ENCODE measurements at places on chromosomes 7 and 10.

GRCh38 chr7:44665531-44666213, 59.2 kb downstream of the OGDH start:
- no peak for DNase-seq

DNA sequence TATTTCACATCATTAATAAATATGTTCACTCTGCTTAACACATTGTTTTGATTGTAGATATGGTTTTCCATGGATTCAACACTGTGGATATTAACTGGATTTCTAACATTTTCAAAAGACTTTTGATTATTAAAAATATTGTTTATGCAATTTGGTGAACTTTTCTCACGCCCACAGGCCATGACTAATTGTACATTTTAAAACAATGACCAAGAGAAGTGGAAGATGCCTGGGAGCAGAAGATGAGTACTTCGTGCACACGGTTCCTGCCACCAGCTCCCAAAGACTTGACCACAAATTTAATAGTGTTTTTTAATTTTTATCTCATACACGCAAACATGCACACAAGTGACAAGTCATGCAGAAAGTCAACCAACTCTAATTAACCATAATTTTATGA, 451.0 kb upstream of the ADARB2 start:
- no peak for DNase-seq

DNA sequence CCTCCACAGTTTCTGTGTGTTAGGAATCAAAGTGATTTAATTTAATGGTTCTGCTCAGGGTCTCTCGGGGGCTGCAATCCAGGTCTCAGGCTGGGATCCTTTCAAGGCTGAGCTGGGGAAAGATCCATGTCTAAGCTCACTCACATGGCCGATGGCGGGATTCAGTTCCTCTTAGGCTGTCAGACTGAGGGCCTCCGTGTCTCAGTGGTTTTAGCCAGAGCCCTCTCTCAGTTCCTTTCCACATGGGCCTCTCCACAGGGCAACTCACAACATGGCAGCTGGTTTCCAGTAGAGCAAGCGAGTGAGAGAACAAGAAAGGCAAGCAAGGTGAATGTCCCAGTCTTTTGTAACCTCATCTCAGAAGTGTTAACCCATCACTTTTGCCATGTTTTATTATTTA, 26.9 kb downstream of the CAV1 start:
- no peak for DNase-seq

DNA sequence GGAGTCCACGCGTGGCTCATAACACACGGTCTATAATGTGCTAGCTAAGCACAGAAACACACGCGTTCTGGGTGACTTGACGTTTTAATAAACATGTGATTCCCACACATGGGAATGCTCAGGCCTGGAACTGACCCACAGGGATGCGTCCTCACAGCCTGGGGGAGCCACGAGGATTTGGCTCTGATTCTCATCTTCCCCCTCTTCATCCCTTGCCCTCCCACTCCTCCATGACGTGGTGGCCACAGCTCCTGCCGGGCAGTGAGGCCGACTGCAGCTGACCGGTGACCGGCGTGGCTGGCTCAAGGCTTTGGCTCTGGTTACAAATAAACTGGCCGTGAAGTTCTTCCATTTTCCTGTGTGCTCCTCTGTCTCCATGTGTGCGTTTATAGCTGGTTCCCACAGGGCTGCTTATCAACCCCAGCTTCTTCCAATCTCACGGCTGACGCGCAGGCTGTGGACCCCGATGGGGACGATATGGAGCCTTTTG, 40.9 kb upstream of the KLF6 start:
- DNase-seq: no peak

DNA sequence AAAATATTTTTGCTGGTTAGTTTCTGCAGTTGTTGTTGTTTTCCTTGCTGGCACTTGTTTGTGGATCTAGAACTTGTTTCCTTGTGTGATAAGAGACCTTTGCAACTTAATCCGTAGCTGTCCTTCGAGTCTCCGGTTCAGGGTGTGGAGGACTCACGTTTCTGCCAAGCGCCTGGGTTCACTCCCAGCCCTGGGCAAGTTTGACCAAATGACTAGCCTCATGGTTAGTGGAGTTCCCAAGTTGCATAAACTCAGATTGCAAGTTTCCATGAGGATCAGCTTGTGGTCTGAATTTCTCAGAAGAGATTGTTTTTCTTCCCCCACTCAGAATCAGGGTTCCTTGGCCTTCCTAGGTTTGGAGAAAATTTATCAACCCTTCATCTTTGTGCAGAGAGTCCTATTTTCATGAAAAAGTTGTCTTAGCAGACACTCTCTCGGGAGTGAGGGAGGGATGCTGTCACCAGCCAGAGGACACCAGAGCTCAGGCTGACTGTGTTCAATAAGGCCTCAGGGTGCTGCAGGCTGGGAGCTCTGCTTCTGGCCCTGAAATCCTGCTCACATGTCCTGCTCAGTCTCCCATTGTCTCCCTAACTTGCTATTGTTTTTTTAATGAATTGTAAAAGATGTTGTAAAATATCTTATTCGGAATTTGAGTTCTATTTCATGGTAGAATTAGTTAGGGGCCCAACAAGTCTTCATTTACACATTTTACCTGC, 377.7 kb upstream of the KLF6 start:
- DNase-seq: no peak

DNA sequence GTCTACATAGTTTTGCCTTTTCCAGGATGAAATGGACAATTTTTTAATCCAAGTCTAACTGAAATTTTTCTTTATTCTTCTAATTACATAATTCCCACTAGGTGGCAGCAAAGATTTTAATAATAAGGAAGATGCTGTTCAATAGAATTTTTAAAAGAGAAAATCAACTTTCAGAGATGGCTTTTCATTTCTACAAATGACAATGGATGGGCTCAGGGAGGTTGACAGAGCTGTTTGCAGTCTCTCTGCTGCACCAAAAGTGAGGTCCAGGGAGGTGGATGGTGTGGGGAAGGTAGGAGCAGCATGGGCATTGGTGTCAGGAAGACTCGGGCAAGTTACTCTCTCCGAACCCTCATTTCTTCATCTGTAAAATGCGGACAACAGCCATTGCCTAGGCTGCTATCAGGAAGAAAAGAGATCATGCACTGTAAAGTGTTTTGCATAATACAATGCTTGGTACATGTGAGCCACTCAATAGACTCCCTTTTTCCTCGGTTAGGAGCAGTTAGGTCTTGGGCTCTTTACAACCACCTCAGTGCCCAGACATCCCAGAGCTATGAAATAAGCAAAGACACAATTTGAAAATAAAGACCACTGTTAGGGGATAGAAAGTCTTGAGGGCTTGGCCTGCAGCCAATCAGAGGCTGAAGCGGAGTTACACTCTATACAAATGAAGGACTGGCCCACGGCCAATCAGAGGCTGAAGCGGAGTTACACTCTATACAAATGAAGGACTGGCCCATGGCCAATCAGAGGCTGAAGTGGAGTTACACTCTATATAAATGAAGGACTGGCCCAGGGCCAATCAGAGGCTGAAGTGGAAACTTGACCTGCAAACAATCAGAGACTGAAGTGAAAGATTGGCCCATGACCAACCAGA, 107.1 kb downstream of the ABLIM1 start:
- DNase-seq: no peak

- DNase-seq: no peak
Measured at GRCh38 chr7:55493408-55493807, 78.9 kb downstream of the VOPP1 start.

DNA sequence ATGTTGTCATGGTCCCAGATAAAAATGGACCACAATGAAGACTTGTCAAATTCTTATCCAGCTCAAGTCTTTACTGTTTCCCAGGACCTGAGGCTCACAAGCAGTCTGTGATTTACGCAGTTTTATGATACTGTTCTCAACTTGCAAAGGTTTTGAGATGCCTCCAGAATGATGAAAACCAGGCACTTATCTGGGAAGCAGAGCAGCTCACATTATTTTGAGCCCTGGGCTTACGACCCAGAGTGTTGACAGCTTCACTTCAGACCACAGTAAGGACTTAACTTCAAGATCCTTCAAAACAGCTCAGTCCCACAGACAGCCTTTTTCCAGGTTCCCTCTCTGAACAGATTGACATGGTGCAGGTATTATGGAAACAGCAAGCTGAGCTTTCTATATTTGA, 236.1 kb downstream of the RNLS start:
- no peak for DNase-seq

- no peak for DNase-seq
Measured at GRCh38 chr10:75540357-75540966, 109.0 kb downstream of the LRMDA start.

- no peak for DNase-seq
Measured at GRCh38 chr10:76632767-76633051, 1004.9 kb downstream of the KCNMA1 start.

DNA sequence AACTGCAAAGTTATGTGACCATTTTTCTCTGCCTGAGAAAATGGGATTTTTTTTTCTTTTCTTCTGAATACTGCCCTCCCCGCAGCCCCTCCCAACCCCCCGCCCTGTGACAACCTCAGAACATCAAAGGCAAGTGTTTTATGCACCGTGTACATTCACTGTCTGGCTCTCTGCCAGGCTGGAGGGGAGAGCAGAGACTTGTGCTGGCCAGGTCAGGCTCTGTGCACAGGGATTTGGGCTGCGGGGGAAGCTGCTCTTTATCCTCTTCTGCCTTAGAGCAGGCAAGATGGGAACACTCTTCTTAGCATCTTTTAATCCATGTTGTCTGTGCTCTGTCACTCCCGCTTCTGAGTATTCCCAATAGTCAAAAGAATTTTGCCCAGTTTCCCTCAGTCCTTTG, 195.1 kb downstream of the CCSER2 start:
- no peak for DNase-seq

DNA sequence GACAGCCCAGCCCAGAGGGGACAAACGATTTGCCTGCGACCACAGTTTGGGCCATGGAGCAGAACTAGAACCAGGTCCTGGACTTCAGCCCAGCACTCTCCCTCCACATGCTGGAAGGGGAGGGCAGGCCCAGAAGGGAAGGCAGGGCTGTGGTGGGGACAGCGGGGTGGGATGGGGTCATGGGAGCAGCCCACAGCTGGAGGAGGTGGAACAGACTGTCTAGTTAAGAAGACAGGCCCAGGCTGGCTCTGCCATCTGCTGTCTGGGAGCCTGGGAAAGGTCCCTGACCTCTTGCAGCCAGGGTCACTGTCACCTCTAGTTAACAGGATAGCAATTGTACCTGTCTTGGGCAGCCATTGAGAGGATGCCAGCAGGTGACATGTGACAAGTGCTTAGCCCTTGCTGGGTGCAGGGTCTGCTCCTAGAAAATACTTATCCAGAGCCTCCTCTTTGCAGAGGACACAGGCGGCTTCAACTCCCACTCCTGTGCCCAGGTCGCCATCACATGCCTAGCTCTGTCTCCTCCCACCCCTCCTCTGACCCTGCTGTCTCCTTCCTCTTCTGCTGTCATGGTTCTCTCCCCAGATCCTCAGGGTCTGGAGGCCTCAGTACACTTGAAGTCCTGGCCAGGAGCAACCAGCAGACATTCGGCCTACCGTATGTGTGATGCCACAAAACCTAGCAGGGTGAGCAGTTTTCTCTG, 37.0 kb upstream of the CHST15 start:
- DNase-seq: no peak

GRCh38 chr7:158740657-158741293, 36.2 kb upstream of the NCAPG2 start:
- no peak for DNase-seq

DNA sequence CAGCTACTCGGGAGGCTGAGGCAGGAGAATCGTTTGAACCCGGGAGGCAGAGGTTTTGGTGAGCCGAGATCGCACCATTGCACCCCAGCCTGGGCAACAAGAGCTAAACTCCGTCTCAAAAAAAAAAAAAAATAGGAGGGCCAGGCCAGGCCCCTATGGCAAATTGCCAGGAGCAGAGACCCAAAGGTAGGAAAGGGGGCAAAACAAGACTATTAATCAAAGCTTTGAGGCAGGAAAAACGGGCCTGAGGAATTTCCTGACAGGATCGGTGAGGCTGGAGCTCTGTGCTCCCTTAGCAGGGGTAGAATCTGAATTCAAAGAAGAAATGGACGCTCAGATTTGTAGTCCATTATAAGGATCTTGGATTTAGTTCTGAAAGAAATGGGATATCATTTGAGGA, 2.8 kb upstream of the VOPP1 start:
- DNase-seq: no peak

DNA sequence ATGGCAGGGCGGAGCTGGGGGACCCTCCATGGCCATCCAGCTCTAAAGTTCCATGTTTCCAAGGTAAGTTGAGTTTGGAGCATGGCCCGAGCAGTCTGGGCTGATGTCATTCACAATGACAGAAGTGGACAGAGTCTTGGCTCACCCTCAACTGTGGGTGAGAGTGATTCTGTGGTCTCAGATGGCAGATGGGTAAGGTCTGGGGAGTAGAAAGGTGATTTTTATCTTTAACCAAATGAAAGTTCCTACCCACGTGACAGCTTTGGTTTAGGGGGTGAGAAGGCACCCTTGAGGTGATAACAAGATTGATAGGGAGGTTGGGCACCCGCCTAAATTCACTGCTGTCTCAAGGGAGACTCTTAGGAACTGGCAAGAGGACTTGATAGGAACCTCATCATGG, 57.6 kb upstream of the PDZD8 start:
- no peak for DNase-seq

- no peak for DNase-seq
Measured at GRCh38 chr7:140453273-140453672, 26.0 kb downstream of the MKRN1 start.

- DNase-seq: no peak
Measured at GRCh38 chr7:122652876-122653275, 46.0 kb downstream of the RNF133 start.

- DNase-seq: no peak
Measured at GRCh38 chr7:95106401-95106800, 199.0 kb downstream of the PPP1R9A start.

Data from GM12892 (cell line).